ENCODE measurements at places on chromosomes 4 and X.

DNA sequence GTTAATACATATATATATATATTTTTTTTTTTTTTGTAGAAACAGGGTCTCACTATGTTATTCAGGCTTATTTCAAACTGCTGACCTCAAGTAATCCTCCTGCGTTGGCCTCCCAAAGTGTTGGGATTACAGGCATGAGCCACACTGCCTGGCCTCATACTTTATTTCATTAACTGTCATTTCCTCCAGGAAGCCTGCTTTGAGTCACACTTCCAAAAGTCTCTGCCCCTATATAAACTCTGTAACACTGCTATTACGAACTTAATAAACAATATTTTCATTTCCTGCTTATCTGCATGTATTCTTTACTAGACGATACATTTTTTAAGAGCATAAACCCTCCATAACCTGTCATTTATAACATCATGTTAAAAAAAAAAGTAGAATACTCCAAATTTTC, 167.2 kb downstream of the WDFY3 start:
- no peak for DNase-seq

DNA sequence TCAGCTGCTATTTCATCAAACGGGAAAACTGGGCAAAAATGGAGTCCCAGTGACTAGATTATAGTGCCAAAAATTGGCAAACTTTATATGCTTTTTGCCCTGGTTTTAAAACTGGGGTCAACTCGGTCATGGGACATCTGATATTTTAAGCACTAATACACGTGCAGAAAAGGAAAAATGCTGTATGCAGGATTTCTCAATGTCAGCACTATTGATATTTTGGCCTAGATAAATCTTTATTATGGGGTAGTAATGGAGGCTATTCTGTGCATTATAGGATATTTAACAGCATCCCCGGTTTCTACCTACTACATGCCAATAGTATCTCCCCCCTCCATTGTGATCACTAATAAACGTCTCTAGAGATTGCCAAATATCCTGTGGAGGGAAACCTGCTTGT, 870.9 kb upstream of the IGFBP7 start:
- no peak for DNase-seq

DNA sequence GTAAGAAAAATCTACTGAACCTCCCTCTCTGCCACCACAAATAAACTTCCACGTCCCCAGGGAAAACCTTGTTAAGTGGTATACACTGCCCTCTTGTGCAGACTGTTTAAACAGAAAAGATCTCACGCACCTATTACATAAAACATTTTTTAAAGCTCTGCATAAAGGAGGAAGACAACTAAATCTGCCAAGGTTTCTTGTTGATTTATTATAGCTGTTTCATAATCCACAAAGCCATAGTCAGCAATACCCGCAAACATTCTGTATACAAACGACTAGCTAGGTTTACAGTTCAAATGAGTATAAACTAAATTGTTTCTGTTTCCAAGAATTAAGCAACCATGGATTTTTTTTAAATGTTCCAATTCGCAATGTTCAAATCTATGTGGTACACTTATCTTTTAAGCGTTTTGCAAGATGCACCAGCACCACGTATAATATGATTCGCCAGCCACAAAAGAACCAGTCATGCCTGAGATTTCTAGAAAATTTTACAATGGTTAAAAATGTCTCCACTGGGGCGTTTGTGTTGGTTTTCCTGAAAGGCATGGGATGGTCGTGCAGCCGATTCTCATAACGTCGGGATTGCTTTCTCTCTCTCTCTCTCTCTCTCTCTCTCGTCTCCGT, 164.6 kb downstream of the PRKX start:
- DNase-seq: no peak

DNA sequence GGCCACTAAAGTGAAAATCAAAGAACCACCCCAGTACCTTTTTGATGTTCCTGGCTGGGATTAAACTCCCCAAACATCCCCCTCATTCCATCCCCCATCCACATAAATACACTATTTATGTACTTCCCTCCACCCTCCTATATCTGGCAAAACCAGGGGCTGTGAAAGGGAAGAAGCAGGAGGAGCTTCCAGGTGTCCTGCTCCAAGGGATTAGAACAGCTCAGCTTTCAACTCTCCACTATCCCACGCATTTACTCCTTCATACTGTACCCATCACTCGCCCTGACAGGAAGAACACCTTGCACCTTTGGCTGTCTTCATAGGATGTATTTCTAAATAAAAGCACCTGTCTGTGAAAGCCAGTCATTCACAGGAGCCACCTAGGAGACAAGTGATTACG, 140.0 kb downstream of the HHIP start:
- no peak for DNase-seq

GRCh38 chr4:109462802-109463201, 29.2 kb downstream of the SEC24B start:
- no peak for DNase-seq

- DNase-seq: no peak
These were observed 16.5 kb upstream of the RHOH start for GRCh38 chr4:40180356-40180755.

GRCh38 chr4:144204431-144204830, 63.9 kb upstream of the GYPA start:
- no peak for DNase-seq

Measured in hematopoietic multipotent progenitor cell treated with erythropoietin and hydrocortisone succinate and interleukin-3 and kit ligand, for 15 days (in vitro differentiated cells).